Transverse colon (tissue), 4 donors: ENCODE measurements at places on chromosomes 2 and 18.
A peak's percentile ranks its signal among the peaks of the same experiment; 100 is the strongest.

- no peak for DNase-seq
Measured at GRCh38 chr2:32523686-32524085, 104.2 kb upstream of the TTC27 start.

DNA sequence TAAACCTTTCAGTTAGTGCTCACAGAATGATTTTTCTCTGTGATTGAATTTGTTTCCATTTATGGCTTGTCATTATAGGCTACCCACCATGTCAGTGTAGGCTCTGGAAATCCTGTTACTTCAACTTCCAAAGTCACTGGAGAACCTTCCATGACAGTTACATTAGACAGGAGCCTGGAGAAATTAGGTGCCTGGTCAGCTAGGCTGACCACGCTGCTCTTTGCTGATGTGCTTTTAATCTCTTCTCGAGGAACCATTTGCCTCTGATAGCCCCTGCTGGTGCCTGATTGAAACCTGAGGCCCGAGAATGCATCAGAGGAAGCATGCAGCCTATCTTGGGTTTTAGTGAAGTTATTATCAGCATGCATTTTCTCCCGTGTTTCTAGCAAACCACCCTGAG lies 29.6 kb upstream of the TTN start:
- DNase-seq, result no peak

DNA sequence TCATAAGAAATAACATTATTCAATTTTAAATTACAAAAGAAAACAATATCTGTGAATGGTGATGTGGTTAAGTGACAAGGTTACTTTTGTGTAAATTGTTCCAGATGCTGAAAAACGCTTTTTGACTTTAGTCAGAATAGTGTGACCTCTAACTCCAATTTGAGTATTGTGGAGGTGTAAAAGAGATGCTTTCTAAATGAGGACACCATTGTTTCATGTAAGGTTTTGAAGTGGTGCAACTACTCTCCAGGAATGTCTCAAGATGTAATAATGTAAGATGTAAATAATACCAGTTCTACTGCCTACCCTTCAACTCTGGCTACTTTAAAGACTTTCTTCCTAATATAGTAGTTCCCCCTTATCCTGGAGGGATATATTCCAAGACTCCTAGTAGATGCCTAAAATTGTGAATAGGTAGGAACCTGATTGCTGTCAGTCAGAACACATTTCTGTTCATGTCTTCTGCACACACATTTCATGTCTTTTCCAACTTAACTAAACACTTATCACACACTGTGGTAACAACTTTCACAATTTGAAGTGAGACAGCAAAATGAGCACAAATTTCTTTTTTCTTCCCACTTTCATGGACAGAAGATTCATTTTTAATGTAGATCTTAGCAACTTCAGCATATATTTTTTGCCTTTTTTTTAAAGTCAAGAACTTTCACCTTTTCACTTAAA lies 39.1 kb upstream of the PPP1R1C start:
- DNase-seq, result no peak

DNA sequence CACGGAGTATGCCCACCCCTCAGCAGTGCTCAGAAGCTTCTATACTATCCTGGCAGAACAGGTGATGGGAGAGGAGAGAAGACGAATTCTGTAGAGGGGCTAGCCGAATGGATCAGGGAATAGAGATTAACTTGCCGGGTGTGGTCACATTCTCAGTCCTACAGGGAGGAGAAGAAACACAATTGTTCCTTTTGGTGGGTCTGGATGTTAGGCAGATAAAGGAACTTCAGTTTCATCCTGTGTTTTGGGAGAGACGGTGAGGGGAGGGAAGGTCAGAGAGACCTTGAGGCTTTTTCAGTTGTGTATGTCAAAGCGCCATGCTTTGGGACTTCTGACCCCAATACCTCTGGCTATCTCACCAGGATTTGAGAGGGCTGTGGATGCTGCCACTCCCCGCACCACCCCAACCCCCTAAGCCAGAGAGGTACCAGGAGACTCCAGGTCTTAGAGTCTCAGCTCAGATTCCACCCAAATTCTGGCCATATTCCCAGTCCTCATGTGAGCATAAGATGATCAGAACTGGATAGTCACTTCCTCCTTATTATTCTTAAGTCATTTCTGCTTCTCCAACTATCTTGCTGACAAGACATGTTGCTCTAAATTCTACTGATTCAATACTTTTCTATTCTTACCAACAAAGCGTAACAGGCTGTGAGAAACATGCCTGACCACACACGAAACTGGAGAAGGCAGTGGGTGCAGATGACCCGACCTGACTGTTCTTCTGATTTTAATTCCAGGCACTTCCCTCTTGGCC lies 2.3 kb upstream of the TMEM37 start:
- no peak for DNase-seq

DNA sequence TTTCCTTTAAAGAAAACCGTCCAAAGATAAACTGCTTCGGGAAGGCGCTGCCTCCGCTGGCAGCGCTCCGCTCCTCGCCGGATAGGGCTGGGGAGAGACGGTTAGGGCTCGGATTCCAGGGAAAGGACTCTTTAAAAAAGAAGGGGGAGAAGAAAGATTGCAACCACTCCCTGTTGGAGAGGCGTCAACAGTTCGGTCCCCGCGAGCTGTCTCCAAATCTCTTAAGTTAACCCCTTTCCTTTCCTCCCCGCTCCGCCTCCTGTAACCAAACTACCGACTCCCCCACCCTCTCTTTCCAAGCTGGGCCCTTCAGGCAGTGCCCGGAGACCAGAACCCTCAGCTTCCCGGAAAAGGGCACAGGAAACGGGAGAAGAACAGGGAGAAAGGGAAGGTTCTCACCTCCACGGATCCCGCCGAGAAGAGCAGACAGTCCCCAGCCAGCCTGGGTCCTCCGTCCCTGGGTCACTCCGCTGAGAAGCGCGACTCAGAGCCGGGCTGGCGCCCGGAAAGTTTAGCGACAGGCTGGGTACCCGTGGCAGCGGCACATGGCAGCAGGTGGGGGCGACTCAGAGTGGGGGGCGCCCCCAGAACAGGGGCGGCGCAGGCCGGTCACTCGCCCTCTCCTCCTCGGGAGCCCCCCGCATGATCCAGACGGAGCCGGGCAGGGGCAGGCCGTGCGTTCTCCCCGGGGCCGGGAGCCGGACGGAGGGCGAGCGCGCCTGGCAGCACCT lies 675 bp downstream of the FZD5 start:
- DNase-seq, result peak; percentile 23

GRCh38 chr18:62790871-62791772 lies 75.8 kb downstream of the PHLPP1 start:
- DNase-seq, result no peak

- DNase-seq, result no peak
Measured at GRCh38 chr18:10899481-10899880, 249.9 kb downstream of the PIEZO2 start.

GRCh38 chr2:148742373-148742772 lies 97.8 kb downstream of the EPC2 start:
- no peak for DNase-seq

GRCh38 chr2:207515671-207516070 lies 14.1 kb upstream of the CREB1 start:
- no peak for DNase-seq

- DNase-seq, result no peak
Measured at GRCh38 chr2:132437852-132438669, 21.5 kb downstream of the GPR39 start.

DNA sequence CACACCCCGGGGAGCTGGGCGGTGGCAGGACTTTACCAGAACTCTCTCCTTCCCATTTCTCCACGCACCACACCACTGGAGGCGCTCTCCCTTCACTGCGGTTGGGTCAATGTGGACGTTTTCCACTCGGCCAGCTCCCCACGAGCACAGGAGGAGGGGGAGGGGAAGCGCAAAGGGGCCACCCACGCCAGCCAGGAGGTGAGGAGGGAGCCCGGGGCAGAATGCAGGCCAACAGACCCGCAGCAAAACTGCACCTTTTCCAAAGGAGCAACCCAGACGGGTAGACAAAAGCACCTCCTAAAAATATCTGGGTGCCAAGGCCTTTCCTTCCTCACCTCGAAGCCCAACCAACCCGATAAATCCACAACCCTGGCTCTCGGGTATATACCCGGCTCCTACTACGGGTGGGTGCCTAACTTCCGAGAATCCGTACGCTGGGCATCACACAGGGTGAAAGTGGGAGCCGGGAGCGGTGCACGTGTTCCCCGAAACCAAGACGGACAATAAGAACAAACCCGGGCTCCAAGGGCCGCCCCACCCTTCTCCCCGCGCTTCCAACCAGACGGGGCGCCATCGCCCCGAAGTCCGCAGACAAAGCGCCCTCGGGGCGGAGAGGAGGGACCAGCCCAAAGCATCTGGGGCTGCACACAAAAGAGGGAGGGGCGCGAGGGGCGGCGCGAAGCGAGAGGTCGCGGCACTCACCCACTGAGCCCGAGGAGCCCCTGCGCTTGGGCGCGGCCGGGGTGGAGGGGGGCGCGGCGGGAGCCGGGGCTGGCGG lies 1.0 kb downstream of the RTN4 start:
- peak; percentile 92 for DNase-seq

GRCh38 chr2:62870966-62871365 lies 165.5 kb downstream of the EHBP1 start:
- DNase-seq, result no peak

DNA sequence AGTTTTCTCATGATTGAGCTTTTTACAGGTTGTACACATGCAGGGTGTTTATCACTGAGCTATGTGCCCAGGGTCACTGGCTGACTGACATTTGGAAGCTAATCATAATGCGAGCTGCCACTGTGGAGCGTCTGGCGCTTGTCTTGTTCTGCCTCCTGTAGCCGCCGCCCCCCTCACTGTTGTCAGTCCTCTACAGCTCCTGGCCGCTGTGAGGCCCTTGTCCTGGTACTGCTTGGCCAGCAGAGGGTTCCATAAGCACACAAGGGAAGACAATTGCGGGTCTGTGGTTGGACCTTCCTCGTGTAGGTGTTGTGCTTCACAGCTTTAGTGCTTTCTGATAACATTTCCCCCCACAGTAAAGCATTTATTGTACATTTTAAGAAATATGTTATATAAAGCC lies 105.6 kb upstream of the LDLRAD4 start:
- peak; percentile 47 for DNase-seq

- DNase-seq, result no peak
Measured at GRCh38 chr2:2174956-2175355, 156.1 kb downstream of the MYT1L start.

DNA sequence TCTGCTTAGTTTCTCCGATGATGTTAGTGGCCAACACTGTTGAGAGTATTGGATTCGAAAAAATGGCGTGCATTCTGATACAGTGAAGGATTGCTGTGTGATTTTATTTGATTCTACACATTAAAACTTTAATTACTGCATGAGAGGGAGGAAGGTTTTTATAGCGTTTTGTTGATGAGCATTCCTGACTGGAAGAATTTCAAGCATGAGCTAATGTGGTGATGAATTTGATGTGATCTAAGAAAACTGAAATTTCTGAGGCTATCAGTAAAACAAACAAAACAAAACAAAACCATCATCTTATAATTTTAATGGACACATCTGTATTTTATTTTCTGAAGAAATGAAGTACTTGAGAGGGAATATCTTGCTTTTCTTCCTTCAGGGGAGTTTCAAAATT lies 59.6 kb downstream of the ITGB6 start:
- DNase-seq, result no peak

DNA sequence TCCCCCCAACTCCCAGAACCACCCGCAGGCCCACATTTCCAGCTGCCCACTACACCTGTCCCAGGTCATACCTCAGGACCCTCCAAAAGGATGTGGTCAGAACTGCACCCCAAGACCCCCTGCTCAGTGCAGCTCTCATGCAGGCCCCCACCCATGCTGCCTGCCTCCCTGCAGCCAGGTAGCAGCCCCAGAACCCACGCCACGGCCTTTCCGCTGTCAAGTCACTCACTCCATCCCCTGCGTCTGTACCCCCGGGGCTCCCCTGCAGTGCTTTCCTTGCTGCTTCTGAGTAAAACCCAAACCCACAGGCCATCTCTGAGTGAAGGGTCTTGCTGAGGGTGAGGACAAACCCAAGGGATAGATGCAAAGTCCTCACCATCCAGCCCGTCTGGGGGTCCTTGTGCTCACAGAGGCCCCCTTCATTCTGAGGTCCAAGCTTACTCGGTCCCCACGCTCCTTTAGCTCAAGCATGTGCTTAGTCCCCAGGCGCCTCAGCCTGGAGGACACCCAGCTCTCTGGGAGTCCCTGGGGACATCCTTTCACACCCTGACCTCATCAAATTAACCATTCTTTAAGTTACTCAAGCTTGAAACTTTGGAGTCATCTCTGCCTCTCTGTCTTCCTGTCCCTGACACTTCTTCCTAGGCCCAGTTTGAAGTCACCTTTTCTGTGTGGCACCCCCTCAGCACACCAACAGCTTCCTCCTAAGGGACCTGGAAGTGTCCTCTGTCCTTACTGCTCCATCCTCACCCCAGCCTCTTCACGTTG lies 130.1 kb downstream of the SMAD7 start:
- peak; percentile 5 for DNase-seq

GRCh38 chr2:103139628-103140268 lies 377.9 kb downstream of the TMEM182 start:
- DNase-seq, result no peak

GRCh38 chr2:168954256-168954655 lies 53.2 kb downstream of the G6PC2 start:
- DNase-seq, result no peak

DNA sequence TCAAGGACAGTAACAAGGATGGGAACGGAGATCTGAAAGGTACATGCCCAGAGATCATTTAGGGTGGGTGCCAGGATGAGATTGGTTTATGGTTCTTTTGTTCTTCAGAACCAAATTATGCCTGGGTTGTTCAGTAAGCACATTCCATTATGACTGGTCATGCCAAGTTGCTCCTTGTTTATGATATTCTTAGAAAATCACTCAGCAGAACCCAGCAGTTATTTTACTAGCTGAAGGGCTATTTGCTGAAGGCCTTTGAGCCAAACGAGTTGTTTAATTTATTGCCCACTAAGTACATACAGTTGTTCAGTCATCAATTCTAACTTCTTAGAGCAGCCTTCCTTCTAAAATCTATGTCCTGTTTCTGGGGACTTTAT lies 635 bp downstream of the SLC3A1 start:
- no peak for DNase-seq

GRCh38 chr2:105803337-105803736 lies 58.6 kb downstream of the NCK2 start:
- DNase-seq, result no peak

- no peak for DNase-seq
Measured at GRCh38 chr18:63906056-63906455, 1.7 kb upstream of the SERPINB10 start.
